ENCODE measurements at places on chromosomes 6 and 20. TPM values are rescaled to one million over a fixed set of nuclear protein-coding genes. Genes with fewer than 3 reads are reported as not detected.

DNA sequence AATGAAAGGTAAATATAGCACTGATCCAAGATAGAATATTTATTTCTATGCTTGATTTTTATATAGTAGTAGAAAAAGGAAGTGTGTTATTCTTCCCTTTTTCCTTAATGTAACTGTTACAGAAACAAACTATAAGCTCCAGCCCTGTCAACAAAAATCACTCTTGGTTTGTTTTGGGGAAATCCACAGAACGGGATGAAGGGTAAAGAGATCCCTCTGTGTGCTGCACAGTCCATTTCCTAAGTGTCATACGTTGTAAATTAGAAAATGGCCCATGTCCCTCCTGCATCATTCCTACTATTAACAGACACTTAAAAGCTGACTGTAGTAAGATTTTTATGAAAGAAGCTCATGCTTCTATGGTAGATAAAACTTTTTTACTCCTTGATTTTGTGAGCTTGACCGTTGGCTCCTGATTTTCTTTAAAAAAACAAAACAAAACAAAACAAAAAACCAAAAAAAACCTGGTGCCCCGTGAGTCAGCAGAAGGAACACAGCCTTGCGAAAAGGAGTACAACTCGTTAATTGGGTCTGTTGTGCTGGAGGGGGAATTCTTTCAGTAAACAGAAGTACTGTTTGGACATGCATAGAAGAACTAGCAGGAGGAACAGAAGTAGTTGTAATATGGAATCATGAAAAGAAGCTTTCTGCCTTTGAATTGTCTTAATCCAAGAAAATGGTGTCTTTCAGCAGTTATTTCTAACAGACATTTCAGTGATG, 67.5 kb downstream of the RTN4IP1 start:
- DNase-seq = no peak
- H3K27me3 ChIP-seq = no peaks in the 10 kb centered on the region
- H3K27ac ChIP-seq = no peak overlapping the region
- no peaks in the 10 kb centered on the region for H3K4me1 ChIP-seq

The LHFPL5 gene
- not detected for total RNA-seq

- no peak overlapping the region for H3K27ac ChIP-seq
- no peaks in the 10 kb centered on the region for H3K27me3 ChIP-seq
- H3K4me1 ChIP-seq = no peaks in the 10 kb centered on the region
- no peaks in the 10 kb centered on the region for H3K36me3 ChIP-seq
Measured at GRCh38 chr6:14089224-14089623, 28.3 kb upstream of the CD83 start.

GRCh38 chr6:32271429-32271828, 47.6 kb upstream of the NOTCH4 start:
- no peaks in the 10 kb centered on the region for H3K36me3 ChIP-seq
- no peak overlapping the region for H3K27ac ChIP-seq
- no peak for DNase-seq
- no peaks in the 10 kb centered on the region for H3K4me1 ChIP-seq
- no peak overlapping the region for H3K4me3 ChIP-seq

The C6orf15 gene
- total RNA-seq = 0.38 TPM

- peak overlapping the region; percentile 29 for H3K27ac ChIP-seq
- H3K27me3 ChIP-seq = no peaks in the 10 kb centered on the region
- H3K4me1 ChIP-seq = peaks cover 5% of the 10 kb centered on the region
- no peak overlapping the region for H3K4me3 ChIP-seq
- no peak for DNase-seq
- H3K36me3 ChIP-seq = no peaks in the 10 kb centered on the region
Measured at GRCh38 chr6:109079981-109080380, 14.7 kb downstream of the SESN1 start.

- peaks cover 47% of the 10 kb centered on the region for H3K27me3 ChIP-seq
- no peaks in the 10 kb centered on the region for H3K36me3 ChIP-seq
- H3K27ac ChIP-seq = no peak overlapping the region
Measured at GRCh38 chr20:45097485-45098102, 3.3 kb downstream of the KCNS1 start.

DNA sequence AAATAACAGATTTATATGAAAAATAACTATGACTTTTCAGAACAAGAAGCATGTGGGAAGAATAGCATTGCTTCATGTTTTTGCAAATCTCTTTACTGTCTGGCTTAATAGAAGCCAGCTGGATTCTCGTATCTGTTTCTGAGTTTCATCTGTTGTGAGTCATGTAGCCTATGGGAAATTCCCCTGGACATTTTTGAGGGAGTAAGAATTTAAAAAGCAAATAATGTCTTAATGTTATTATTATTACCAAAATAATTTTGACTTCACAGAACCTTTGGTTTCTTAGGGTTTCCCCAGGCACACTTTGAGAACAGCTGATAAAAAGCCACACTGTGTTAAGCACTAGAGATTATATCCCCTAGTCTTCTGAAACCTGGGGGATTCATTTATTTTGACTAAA, 75.8 kb downstream of the SYCP2L start:
- no peak for DNase-seq
- H3K4me3 ChIP-seq = no peak overlapping the region
- no peak overlapping the region for H3K27ac ChIP-seq
- H3K27me3 ChIP-seq = no peaks in the 10 kb centered on the region

- DNase-seq = no peak
- H3K27me3 ChIP-seq = peaks cover 46% of the 10 kb centered on the region
- no peaks in the 10 kb centered on the region for H3K36me3 ChIP-seq
- peaks cover 8% of the 10 kb centered on the region for H3K4me1 ChIP-seq
- no peak overlapping the region for H3K27ac ChIP-seq
- H3K4me3 ChIP-seq = no peak overlapping the region
Measured at GRCh38 chr6:151242420-151242861, 2.7 kb downstream of the AKAP12 start.

DNA sequence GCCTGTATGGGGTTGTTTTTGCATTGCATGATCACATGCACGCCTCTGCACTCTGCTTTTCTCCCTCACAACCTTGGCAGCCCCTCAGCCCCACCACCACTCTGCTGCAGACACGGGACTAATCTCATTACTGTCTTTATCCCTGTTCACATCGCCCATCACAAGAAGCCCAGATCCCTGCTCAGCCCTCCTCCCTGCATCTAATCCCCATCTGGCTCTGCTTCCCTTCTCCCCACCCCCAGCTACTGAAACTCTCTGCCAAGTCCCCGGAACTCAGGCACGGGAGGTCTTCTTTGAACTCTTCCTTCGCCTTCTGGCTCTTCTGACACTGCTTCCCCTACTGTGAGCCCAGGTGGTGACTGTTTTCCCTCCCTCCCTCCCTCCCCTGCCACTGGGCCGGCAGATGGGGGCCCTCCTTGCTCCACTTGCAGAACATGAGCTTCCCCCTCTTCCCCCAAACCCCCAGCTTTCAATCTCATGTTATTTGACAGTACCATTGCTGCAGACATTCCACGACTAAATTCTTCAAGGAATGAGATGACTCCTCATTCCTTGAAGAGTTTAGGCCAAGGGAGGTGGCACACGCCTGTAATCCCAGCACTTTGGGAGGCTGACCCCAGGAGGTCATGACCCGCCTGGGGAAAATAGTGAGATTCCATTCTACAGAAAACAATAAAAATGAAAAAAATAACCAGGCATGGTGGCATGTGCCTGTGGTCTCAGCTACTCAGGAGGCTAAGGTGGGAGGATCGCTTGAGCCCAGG, 21.9 kb upstream of the TULP1 start:
- DNase-seq = peak; percentile 86
- no peaks in the 10 kb centered on the region for H3K27me3 ChIP-seq
- H3K36me3 ChIP-seq = no peaks in the 10 kb centered on the region
- H3K4me3 ChIP-seq = no peak overlapping the region
- peaks cover 13% of the 10 kb centered on the region for H3K4me1 ChIP-seq

GRCh38 chr6:146341493-146342230, 202.0 kb upstream of the RAB32 start:
- DNase-seq = no peak
- no peak overlapping the region for H3K27ac ChIP-seq
- no peak overlapping the region for H3K4me3 ChIP-seq
- no peaks in the 10 kb centered on the region for H3K4me1 ChIP-seq
- no peaks in the 10 kb centered on the region for H3K27me3 ChIP-seq

The TBXT gene
- total RNA-seq = not detected

The KIAA0408 gene
- total RNA-seq = 0.52 TPM

- H3K27me3 ChIP-seq = no peaks in the 10 kb centered on the region
- H3K27ac ChIP-seq = no peak overlapping the region
- no peak overlapping the region for H3K4me3 ChIP-seq
- H3K36me3 ChIP-seq = no peaks in the 10 kb centered on the region
- no peaks in the 10 kb centered on the region for H3K4me1 ChIP-seq
- DNase-seq = no peak
Measured at GRCh38 chr6:104226790-104227446, 632.8 kb downstream of the HACE1 start.
